ENCODE measurements at places on chromosomes 3 and 15.

DNA sequence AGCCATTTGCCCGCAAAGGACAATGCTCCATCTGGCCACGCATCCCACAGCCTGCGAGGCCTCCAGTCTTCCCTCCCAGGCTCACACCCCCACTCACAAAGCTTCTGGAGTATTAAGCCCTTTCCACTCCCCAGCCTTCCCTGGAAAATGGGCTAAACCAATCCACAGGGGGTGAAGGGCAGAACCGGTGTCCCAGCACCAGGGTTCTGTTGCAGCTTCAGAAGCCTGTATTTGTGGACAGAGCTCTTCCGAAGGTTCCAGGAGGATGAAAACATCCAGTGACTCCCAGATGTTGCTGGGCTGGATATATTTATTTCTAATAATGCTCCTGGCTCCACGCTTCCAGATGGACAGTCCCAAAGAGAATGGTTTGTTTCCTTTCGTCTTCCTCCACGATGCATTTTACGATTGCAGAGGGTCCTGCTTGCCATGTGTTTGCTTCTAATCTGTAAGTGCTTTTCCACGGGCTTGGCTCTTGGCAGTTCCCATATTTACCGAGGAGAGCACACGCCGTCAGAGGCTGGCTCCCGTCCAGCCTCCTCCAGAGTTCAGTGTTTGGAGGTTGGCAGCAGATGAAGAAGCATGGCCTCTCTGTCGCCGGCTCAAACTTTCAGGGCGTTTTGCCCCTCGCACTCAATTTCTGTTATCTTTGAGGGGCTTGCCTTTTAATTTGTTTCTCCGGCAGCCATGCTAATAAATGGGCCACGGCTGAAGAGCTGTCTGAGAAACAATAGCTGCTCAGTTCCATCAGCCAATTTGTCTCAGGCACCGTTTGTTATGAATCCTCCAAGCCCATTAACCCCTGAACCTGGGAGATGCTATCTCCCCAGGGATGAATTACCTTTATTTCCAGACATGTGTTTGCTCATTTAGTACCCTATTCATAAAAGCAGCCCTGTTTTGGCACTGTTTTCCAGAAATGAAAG, 367.9 kb upstream of the PROK2 start:
- DNase-seq, result peak; percentile 92

DNA sequence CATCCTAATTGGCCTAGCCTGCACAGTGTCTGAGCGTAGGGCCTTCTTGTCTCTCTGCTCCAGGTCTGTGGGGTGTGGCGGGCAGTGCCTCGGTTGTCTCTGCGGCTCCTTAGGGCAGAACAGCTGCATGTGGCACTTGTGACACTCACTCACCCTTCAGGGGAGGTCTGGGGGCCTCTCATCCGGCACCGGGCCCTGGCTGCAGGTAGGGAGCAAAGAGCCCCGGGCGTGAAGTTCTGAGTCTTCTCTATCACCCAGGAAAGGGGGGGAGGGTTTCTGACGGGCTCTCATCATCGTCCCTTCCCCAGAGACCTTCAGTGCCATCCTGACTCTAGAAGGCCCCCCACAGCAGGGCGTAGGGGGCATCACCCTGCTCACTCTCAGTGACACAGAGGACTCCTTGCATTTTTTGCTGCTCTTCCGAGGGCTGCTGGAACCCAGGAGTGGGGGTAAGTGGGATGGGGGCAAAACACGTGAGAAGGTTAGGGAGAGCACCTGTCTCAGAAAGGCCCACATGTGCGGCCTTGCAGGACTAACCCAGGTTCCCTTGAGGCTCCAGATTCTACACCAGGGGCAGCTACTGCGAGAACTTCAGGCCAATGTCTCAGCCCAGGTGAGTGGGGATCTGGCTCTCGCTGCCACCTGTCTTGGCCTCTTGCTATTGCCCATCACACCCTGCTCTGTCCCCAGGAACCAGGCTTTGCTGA, 2.6 kb downstream of the CHRD start:
- no peak for DNase-seq

DNA sequence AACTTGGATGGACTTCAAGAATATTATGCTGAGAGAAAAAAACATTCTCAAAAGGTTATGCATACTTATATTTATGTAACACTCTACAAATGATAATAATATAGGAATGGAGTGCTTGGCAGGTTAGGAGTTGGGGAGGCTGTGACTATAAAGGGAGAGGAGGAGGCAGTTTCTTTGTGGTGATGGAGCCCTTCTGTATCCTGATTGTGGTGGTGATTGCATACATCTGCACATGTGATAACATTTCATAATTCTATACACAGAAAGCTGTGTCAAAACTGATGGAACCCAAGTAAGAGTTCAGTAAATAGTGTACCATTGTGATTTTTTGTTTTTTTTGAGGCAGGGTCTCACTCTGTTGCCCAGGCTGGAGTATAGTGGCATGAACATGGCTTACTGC, 31.7 kb upstream of the FAM3D start:
- no peak for DNase-seq

- no peak for DNase-seq
Observed at GRCh38 chr3:9765865-9766264, 3.9 kb downstream of the CAMK1 start.

GRCh38 chr3:177852001-177852807, 654.9 kb upstream of the TBL1XR1 start:
- DNase-seq, result peak; percentile 30

- no peak for DNase-seq
Observed at GRCh38 chr15:39898317-39898716, 21.7 kb downstream of the GPR176 start.

- no peak for DNase-seq
Observed at GRCh38 chr3:62255758-62256157, 117.6 kb downstream of the FEZF2 start.

GRCh38 chr15:25859838-25860645, 3.1 kb downstream of the ATP10A start:
- DNase-seq, result peak; percentile 41

DNA sequence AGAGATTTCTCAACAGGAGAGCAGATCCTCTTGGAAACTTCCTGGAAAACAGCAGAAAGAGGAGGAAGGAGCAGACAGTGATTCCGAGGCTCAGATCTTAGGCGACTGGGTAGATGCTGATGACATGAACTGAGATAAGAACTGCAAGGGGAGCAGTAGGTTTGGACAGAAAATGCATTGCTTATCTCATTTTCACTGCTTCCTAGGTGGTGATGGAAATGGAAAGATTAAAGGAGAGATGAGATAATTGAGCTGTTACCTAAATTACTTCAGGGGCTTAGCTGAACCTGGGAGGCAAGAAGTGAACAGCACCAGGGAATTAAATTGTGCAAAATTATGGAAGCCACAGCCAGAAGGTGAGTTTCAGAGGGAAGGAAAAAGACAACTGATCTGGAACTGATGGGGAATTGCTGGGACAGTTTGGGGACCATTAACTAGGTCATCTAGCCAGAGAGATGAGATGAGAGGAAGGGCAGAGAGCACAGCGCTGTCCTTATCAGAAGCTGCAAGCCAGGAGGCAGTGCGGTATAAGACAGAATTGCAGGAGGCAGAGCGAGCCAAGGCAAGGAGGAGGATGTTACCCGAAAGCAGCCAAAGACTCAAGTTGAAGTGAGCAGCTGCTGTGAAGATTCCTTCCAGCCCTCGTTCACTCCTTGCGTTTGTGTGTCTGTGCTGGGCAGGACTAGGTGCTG, 140.4 kb downstream of the SRGAP3 start:
- no peak for DNase-seq

DNA sequence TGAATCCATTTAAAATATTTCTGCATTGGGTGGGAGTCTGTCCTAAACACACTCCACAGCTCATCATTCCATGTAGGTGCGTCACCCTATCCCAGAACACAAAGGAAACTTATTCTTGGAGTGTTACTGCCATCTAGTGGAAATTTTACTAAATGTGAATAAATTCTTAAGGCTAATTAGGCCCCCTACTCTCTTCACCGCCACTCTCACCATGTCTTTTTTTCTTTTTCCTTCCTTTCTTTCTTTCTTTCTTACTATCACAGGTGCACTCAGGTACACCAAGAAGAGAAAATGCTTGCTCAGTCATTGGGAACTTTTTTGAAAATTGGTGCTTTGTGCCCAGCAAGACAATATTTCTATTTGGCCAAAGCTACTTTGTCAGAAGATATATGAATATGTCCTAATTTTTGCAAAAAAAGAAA, 26.4 kb upstream of the ATP8B4 start:
- DNase-seq, result peak; percentile 92

DNA sequence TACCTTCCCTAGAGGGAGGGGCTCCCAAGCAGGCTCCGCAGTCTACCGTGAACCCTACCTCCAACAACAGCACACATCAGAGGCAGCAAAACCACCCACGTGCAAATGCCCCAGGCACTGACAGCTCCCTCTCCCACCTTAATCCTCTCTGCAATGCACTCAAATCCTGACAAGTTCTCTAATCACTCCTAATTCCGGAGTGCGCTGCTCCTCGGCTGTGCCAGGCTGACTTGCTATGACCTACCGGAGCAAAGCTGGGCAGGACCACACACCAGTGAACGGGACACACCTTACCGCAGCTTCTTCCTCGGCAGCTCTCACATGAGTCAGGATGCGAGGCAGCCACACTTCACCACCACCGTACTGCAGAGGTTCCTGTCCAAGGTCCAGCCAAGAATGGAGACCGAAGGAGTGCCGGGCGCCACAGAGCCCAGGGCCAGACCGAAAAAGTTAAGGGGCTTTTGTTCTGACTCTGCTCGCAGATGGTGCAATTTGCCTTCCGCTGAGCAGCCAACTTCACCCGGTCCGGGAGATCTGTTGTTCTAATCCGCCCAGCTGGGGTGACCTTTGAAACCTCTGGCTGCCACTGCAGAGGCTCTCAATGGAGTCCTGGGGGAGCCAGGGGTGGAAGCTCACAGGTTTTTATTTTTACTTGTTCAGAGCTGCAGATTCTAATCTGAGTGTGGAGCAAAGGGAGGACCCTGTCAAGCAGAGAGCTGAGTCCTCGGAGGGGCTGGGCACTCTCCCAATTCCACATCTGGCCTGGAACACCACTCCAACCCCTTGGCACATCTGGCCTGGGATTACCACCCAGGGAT, 84.4 kb downstream of the MYLK start:
- peak; percentile 72 for DNase-seq

DNA sequence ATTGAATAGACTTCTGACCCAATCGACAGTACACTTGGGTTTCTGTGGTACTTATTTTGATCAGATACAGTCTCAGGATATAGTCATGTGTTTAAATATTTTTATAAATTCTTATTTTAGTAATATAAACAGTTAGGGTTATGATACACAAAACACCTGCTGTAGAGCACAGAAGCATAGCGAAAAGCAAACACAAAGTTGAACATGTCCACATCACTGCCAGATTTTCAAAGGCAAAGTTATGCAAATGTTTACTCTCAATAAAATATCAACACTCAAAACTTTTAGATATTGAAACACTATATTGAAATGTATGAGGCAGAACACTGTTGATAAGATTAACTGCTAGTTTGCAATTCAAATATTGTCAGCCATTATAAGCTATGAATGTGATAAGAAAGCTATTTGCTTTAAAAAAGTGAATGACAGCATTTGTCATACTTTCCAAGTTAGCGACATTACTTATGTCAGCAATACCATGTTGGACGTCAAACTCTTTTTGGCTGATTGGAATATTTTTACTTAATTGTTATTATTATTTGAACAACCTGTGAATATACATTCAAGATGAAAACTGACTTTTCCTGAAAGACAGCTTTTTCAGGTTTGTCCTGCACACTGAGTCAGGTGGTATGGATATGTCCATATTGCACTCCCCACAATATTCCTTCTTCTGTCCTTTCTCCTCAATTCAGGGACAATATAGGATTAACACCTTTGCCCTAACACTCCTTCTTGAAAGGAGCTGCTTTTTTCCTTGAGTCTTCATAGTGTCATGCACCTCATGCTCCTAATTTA, 367.1 kb downstream of the EPHA3 start:
- DNase-seq, result no peak

GRCh38 chr3:30331519-30331918, 274.9 kb upstream of the TGFBR2 start:
- no peak for DNase-seq

- DNase-seq, result no peak
Observed at GRCh38 chr3:193655831-193656433, 62.9 kb downstream of the OPA1 start.

- DNase-seq, result no peak
Observed at GRCh38 chr3:94089126-94089525, 26.3 kb downstream of the NSUN3 start.

DNA sequence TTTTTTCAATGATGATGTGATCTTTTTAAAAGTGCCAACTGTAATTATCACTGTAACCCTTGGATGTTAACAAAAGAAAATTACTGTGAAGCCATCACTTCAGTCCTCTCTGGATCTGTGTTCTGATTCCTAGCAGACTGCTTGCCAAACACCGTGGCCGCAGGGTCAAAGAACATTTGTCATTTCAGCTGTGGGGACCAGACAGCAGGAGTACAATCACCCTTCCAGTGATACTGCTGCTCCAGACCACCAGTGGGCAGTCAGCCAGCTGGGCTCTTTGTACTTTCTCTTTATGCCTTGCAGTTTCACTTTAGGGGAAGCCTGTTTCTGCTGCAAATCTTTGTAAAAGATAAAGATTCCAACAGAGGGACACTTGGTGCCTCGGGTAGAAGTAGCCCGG, 770.0 kb downstream of the GRM7 start:
- peak; percentile 40 for DNase-seq

- DNase-seq, result peak; percentile 56
Observed at GRCh38 chr3:100008081-100008698, 106.1 kb downstream of the FILIP1L start.

DNA sequence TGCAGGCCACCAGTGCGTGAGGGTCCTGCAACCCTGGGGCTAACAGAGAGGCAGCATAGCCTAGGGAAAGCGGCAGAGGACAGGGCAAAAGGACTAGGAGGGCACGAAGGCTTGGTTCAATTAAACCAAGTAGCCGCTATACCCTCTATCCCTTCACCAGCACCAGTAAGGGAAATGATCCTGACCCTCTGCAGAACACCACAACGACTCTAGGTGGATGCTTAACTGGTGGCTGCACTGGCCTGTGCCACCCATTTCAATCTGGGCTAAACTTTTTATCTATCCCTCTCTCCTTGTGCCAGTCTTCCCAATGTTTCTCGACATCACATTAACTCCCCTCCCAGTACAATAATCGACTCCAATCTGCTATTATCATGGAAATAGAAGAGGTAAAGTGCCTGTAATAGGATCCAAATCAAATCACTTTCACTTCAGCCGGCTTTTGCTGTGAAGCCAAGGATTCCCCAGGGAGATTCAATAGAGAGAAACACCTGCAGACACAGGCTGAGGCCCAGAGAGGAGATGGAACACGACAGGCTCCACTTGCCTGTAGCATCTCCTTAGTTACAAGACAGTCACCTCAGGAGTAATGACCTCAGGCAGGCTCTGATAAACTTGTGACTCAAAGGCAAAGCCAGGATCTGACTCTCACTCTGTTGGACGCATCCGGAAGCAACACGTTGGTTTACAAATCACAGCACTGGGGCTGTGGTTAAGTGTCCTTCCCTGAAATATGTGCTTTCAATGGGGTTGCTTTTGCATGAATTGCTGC, 791.6 kb upstream of the ARRDC4 start:
- no peak for DNase-seq

- DNase-seq, result no peak
Observed at GRCh38 chr3:164683489-164683888, 394.8 kb downstream of the SI start.

- peak; percentile 14 for DNase-seq
Observed at GRCh38 chr15:58086491-58086890, 21.0 kb upstream of the ALDH1A2 start.
